ENCODE measurements at places on chromosomes 11 and 22. TPM values are rescaled to one million over a fixed set of nuclear protein-coding genes. Genes with fewer than 3 reads are reported as not detected.

The GP1BB gene
- not detected for total RNA-seq

The MYEOV gene
- not detected for total RNA-seq

The VWCE gene
- total RNA-seq: 1.2 TPM

The TESMIN gene
- 0.60 TPM for total RNA-seq

DNA sequence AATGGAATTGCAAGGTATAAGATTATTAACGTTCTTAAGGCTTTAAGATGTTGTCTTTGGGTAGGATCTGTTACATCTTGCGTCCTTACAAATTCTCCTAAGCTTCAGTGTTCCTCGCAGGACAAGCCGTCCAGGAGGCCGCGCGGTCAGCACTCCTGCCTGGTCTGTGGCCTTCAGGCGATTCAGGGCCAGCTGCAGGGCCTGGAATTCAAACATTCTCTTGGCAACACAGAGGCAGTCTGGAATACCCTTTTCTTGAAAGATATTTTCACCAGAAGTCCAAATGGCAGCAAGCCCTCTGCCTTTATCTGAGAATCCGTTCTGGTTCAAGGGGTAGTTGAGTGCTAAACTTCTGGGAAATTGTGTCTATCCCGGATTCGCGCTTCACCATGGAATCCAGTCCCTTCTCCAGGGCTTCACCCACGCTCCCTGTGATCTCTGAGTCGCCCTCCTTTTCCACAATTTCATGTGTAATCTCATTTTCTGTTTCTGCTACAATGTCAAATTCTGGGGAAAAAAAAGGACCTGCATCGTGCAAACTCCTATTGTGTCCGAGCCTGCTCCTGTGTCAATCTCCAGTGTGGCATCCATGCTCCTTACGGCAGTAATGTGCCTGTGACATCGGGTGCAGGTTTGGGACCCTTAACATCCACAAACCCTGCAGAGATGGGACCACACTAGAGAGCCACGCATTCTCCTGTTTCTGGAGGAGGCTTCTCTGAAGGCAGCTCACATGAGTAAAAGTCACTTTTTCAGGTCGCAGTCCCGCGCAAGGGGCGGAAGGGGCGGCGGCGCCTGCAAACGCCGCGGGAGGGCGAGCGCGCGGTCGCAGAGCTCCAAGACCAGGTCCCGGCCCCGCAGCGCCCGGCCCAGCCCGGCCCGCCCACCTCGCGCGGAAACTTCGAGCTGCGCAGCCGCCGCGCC lies 25.4 kb upstream of the SORL1 start:
- peak; percentile 52 for DNase-seq

DNA sequence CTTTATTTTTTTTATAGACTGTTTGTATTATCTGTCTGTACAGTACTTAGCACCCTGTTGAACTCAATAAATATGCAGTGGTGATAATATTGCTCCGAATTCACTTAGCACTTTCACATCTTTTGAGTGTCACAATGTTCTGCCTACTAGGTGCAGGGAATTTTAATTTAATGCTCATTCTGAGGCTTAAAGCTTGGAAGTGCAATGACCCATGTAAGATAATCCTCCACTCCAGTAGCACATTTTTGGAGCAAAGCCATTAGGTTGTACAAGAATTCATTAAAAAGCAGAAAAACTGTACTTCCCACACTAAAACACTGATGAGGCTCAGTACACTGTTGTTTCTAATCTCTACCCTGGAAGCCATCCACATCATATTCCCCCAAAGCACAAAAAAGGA lies 255.3 kb upstream of the MTNR1B start:
- DNase-seq: no peak

- DNase-seq: peak; percentile 79
These were observed 68.2 kb downstream of the USP35 start for GRCh38 chr11:78256962-78257361.

DNA sequence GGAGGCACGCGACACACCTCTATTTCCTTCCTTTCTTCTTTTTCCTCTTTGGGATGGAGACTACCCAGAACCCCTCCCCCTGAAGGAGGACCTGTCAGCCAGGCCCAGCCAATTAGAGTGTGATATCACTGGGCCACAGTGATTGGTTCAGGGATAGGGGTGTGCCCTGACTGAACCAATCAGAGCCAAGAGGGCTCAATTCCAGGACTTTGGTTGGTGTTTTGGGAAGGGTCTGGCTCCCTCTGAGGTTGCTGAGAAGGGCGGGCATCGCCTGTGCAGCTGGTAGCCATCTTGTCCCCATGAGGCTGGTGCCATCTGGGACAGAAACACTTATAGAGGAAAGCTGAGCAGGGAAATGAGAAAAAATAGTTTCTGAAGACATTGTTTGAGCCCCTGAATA lies 71.4 kb downstream of the CHST1 start:
- no peak for DNase-seq

GRCh38 chr11:96178887-96179279 lies 164.1 kb downstream of the MAML2 start:
- no peak for DNase-seq

DNA sequence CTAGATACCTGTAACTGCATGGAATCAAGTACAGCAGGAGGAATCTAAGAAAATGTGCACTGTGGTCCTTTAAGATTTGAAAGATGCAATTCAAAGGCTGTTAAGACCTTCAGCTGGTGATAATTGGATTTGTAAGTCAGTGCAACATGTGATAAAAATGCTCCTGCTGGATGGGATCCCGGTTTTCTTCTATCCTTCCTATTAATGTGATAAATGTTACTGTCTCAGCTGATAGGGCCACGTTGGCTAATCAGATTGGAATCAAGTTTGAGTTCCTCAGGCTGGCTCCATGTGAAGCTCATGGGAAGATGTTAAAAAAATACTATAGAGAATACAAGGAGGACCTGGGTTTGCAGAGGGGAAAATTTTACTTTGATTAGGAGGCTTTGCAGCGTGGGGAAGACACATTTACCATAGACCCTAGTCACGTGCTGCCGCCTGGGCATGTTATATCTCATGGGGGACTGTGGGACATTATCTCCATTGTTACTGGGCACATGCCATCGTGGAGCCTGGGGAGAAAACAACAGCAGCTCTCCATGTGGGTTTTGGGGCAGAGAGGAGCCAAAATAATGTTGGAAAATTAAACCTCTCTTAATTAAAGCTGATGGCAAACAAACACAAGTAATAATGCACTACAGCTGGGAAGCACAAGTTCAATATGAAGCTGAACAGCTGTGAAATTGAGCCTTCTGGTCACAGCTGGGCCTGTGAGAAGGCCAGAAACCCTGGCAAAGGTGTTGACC lies 652.5 kb downstream of the NTM start:
- no peak for DNase-seq
